ENCODE measurements at places on chromosomes 3 and 15.

DNA sequence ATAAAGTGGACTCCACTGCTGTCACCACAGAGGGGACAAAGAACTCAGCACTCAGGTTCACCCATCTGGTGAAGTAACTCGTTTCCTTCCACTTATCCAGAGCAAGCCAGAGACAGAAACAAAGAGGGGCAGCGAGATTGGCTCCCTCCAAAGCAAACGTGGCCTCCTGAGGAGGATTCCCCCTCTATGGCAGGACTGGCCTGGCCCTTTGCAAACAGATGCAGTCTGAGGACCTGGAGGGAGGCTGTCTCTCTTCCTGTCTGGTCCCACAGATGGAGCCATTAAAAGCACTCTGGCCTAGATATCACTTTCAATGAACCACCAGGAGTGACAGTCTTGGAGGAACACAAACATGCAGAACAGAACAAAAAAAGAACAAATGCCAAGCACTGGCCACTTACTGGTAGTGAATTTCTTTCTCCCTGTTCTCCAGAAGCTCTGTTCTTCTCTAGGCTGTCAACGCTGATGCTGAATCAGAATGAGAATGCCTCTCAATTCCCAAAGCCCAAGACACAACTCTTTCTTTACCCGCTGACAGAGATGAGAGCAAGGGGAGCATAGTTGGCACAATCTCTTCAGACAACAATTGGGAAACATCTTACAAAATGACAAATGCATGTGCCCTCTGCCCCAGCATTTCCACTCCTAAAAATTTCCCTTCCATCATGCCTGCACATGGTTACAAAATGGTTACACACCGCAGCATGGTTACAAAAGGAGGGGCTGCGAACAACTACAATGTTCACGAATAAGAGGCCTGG lies 14.3 kb downstream of the KLHL25 start:
- no peak for DNase-seq

GRCh38 chr15:55654561-55655031 lies 66.5 kb upstream of the PYGO1 start:
- no peak for DNase-seq

GRCh38 chr3:65422154-65422553 lies 616.6 kb downstream of the MAGI1 start:
- DNase-seq: no peak

- no peak for DNase-seq
Measured at GRCh38 chr3:9704347-9705322, 1.0 kb downstream of the CPNE9 start.

- no peak for DNase-seq
Measured at GRCh38 chr3:183193762-183194689, 31.5 kb upstream of the LAMP3 start.

GRCh38 chr15:65411465-65412071 lies 11.2 kb downstream of the IGDCC4 start:
- no peak for DNase-seq

DNA sequence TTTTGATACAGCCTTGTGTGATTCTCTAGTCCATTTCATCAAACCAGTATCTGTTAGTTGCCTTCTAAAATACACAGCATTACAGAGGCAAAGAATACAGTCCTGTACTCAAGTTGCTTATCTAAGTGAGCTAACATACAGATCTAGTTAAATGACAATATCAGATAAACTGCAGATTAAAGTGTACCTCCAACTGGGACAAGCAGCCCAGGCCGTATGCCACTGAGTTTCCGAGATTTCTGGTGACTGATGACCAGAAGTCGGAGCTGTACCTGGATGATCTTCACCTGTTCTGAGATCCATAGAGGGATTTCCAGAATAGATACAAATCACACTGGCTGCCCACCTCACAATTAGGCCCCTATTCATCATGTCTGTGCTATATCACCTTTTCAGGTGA lies 6.3 kb upstream of the TRIM59 start:
- no peak for DNase-seq

- DNase-seq: no peak
Measured at GRCh38 chr15:58182460-58183163, 44.4 kb downstream of the AQP9 start.

- DNase-seq: no peak
Measured at GRCh38 chr3:29720665-29721064, 439.8 kb downstream of the RBMS3 start.

GRCh38 chr3:151864423-151865101 lies 8.9 kb upstream of the SUCNR1 start:
- no peak for DNase-seq

DNA sequence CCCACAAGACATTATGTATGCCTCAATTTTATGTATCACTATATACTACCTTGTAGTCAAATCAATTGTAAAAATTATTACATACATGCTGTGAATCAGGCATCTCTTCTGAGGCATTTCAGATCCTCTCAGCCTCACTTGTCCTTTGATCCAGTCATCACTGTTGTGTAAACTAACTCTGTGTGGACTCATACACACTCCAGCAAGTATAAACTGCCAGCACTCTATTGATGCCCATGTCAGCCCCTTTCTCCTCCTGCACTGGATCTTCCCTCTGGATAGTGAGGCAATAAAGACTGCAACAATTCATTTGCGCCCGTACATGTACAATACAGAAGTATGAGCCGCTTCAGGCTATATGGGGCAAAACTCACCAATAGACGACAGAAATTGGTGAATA lies 364.7 kb upstream of the TGFBR2 start:
- DNase-seq: no peak

GRCh38 chr15:98874773-98875172 lies 132.8 kb downstream of the PGPEP1L start:
- no peak for DNase-seq

GRCh38 chr15:63218100-63218808 lies 28.8 kb downstream of the RAB8B start:
- no peak for DNase-seq

DNA sequence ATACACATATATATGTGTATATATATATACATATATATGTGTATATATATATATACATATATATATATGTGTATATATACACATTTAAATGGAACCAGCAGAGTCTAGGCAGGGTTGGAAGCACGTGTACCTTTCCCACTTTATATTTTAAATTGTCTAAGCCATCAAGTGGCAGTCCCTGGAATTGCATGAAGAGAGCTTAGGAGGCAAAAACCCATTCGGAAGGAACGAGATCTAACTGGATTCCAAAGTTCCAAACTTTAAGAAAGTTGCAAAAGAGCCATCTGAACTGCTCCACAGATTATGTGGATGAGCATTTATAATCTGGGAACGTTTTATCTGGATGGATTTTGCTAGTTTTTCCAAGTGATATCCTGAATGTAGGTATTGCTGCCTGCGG lies 186.5 kb downstream of the FOXP1 start:
- no peak for DNase-seq

- no peak for DNase-seq
Measured at GRCh38 chr3:148625991-148626390, 71.7 kb upstream of the AGTR1 start.

DNA sequence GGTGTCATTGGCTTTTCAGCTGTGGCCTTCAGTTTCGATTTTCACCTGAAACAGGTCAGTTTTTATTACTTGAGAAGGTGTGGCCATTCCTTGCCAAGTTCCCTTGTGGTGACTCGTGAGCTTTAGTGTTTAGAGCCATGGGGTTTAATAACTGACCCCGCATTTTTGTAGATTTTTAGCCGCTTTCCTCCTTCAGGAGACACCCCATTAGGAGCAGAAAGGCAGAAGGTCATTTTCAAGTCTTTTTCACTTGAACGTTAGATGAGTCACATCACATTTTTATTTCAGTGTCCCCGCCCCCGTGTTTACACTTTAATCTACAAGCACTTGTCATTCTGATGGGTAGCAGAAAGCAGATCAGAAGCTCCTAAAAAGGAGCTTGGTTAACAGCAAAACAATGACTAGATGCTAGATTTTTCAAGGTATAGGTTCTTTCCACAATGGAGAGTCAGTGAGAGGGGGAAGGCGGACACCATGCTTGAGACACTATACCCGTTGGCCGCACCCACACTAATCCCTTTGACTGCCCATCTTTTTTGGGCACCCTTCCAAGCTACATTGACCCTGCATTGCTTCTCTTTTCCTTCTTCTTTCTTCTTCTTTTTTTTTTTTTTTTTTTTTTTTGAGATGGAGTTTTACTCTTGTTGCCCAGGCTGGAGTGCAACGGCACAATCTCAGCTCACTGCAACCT lies 132.7 kb downstream of the GHSR start:
- no peak for DNase-seq

DNA sequence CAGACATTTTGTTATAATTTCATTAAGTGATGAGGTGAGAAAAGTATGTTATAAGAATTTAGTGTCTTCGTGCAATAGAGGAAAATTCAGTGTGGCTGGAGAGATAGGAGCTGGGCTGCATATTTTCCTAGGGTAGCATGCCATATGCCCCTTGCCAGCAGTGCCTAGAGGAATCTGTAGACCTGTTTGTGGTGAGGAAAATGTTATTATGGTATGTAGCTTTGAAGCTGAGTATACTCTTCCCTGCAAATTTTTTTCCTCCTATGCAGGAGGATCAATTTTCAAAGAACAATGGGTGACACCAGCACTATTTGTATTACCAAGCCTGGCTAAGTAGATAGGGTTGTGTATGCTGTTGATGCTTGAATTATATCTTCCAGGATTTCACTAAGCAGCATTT lies 200.6 kb downstream of the EDEM1 start:
- DNase-seq: no peak

GRCh38 chr3:15044326-15044725 lies 20.8 kb downstream of the MRPS25 start:
- no peak for DNase-seq

GRCh38 chr3:1693145-1693544 lies 405.5 kb upstream of the CNTN4 start:
- DNase-seq: no peak

DNA sequence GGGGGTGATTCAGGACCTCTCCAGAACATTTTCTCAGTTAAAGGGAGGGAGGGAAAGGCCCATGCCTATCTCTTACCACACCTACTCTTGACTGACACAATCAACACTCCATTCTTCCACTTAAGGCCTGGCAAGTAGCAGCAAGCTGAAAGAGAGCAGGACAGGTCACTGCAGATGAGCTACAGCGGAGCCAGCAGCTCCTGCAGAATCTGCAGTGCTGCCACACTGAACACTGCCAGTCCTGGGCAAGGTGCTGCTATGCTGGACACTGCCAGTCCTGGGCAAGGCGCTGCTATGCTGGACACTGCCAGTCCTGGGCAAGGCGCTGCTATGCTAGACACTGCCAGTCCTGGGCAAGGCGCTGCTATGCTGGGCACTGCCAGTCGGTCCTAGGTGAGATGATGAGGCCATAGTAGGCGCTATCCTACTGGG lies 143.7 kb downstream of the MYLK start:
- no peak for DNase-seq

DNA sequence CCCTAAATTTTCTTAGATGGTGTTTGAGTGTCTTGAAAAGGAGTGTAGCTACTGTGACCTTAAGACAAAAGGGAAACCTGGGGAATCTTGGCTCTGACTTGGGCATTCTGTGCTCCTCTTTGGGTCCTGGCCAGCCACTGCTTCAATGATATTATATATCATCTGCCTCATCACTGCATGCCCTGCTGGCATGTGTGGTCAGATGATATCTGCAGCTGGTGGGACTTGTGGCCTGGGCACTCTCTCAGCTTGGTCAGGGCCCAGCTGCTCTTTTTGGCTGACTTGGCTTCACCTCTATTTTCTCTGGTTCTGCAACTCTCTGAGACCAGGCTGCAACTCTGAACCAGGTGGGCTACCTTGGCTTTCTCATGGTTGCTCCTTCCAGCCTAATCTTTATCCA lies 446.1 kb upstream of the RARB start:
- no peak for DNase-seq

- DNase-seq: no peak
Measured at GRCh38 chr15:100133001-100133400, 208.8 kb downstream of the ADAMTS17 start.

- DNase-seq: no peak
Measured at GRCh38 chr3:14458434-14459275, 56.2 kb downstream of the SLC6A6 start.

DNA sequence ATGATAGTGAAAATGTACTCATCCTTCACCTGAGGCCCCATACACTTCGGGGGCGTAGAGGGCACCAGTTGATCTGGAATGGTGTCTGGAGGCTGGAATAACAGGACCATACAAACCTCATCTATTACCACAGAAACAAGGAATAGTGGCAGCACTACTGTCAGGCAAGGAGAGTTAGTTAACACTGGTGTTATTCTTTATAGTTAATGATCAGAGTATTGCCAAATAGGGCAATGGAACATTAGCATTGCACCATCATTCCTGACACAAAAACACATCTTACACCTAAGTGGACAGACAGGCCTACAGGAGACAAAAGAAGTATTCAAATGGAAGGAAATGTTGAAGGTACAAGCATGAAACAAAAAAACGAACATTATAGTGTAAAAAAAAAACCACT lies 137.0 kb upstream of the UBP1 start:
- no peak for DNase-seq

- no peak for DNase-seq
Measured at GRCh38 chr3:38148311-38148882, 9.9 kb downstream of the MYD88 start.

DNA sequence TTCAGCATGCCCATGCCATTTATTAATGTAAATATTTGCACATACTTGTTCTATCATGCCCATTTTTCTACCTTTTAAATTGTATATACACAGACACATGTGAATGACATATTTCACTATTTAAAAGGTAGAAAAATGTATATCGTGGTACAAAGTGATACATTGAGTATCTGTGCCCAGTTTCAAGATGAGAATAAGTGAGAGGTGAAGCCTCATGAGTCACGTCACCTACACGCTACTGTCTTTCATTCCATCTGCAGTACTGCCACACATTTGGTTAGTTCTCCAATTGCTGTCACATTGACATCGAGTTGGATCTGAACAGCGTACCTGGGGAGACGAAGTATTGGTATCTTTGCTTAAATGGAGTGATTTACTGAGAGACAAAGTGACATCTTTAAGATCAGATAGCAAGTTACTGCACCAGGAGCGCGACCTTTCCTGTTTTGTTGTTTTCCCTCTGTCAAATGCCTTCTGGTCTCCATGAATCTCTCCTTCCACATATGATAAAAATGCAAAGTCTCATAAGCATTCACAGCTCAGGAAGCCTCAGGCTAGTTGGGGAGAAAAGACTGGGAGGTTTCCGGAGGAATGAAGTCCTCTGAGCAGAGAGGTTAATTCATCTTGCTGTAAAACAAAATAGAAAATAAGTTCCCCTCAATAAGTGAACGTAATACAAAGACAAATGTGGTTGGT lies 12.0 kb downstream of the GREM1 start:
- DNase-seq: no peak

DNA sequence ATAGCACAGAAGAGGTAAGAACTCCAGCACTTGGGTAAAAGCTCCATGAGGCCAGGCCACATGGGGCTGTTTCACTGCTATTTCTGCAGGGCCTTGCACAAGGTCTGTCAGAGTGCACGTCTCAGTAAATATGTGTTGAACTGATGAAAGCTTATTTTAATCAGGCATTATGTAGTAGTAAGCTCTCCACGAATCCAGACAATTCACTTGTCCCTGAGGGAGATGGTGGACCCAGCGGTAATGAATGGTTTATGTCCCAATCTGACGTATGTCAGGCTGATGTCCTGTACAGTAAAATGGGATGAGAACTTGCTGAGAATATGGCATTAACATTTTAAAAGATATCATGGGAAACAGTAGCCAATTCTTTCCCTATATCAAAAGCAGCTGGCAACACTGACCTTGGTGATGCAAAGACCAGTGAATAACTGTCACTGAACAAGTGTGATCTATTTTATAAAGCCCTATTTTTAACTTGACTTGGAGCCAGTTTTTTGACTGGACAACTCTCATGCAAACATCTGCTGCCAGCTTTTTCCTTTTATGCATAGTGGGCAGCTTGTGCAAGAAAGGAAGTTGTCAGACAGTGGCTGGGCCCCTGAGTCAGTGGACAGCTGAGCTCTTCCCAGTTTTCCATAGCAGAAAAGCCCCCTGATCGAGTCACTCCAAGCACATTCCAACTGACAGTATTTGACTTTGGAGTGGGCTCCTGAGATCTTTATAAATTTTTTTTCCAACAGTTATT lies 519.8 kb upstream of the MDFIC2 start:
- no peak for DNase-seq

Data from stimulated activated CD8-positive, alpha-beta memory T cell treated with anti-CD3 and anti-CD28 coated beads, Interleukin-15, amount 100 ng/mL, for 4 hours (primary cell).